Muscle of leg (tissue), 16 donors: ENCODE measurements at places on chromosomes 4 and X. TPM values are rescaled to one million over a fixed set of nuclear protein-coding genes. Genes with fewer than 3 reads are reported as not detected.

The C1GALT1C1 gene
- polyA plus RNA-seq = 13.4 TPM

The RHOXF2B gene
- 0.20 TPM for polyA plus RNA-seq

The TDO2 gene
- 0.44 TPM for polyA plus RNA-seq

DNA sequence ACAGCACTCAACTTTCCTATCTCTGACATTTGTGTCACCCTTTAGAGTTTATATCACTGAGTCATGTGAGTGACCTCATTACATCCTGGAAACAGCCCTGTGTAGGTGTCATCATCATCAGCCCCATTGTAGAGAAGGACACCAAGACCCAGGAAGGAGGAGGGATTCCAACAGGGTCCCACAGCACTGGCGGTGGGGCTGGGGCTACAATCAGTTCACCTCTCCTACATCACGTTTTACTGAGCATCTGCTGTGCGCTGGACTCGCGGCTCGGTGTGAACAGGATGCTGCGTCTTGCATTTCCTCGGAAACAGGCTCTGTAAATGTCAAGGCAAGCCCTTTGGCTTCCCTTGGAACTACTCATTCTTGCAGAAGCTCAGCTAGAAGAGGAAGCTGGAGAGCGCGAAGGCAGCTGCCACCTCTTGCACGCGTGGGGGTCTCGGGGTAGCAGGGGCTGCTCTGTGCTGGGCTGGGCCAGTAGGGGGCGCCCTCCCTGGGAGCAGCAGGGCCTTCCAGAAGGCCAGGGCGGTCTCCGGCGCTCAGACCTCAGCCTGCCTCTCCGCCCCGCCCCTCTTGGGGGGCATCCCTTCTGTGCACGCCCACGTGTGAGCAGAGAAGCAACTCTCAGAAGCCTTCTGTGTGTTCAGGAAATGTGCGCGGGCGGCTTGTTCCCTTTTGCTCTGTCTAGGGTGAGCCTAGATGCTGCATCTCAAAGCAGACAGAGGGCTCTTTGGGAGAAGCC, 29.0 kb downstream of the REELD1 start:
- peak; percentile 47 for DNase-seq

DNA sequence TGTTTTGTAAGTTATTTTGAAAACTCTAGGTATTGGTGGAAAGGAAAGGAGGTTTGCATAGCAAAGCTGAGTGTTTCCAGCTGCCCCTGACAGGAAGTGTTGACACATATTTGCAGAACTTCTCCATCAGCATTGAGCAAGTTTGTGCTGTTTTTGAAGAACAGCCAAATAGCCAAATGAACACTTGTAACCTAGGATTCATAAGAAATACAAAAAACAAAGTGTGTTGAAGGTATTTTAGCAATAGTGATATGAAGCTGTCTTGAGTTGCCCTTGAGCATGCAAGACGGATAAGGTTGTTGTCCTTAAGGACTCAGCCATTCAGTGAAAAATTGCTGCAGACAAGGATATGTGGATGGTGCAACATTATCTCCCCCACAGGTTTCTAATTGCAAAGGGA, 68.3 kb upstream of the PGM2 start:
- DNase-seq = peak; percentile 73

- no peak for DNase-seq
Measured at GRCh38 chrX:298993-299392, 17.8 kb downstream of the PLCXD1 start.

DNA sequence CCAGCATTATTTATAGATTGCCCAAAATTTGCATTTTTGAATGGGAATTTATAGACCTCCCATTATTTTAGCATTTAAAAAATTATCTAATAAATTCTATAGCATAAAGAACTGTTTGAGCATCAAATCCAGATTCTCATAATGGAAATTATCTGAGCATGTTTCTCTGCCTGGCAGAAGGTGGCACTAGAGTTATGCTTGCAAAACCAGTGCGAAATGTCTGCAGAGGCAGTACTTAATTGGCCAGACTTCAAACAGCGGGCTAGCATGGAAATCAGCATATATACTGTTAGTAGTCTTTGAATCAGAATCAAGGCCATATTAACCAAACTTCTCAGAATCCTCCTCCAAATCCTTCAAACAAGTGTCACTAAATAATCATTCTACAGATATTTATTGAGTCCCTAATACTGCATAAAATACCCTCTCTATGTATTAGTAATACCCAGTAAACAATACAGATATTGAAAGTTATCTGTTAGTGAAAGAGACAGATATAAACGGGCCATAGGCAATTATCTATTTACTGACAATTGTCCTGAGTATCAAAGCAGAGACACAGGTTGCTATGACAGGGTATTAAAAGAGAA, 78.7 kb upstream of the DCLK2 start:
- peak; percentile 80 for DNase-seq

- DNase-seq = peak; percentile 49
Measured at GRCh38 chrX:25519258-25519657, 503.5 kb upstream of the ARX start.

DNA sequence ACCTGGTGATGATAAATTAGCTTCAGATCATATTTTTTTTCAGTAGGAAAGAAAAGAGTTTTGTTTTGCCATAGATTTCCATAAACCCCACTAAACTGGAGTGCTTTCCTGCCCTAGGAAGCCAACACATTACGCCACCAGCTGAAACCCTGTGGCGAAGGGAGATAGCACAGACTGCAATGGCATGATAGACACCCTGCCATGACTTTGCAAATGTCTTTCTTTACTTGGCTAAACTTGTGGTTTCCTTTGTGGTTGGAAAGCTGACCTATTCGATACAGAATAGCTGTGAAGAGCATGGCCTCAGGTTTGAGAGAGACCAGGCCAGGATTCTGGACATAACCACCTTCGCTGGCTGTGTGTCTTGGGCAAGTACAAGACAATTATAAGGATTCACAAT, 19.1 kb downstream of the MFAP3L start:
- DNase-seq = no peak
